ENCODE measurements at places on chromosomes 12 and 14.

DNA sequence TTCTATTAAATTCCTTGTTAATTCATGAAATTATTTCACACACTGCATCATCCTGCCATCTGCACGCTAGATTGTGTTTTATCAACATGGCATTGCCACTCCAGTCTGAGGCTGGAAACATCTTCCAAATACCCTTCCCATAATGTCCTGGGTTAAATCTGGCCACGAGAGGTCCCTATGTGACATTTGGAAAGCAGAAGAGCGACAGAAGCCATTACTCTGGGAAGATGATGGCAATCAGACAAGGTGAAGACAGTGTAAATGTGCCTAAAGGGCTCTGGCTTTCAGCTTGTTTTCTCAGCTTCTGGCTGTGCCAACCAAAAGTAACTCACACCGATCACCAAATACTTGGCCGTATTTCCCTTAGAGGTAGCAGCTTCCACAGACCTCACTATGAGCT lies 144.8 kb downstream of the CAPZA3 start:
- DNase-seq: no peak

DNA sequence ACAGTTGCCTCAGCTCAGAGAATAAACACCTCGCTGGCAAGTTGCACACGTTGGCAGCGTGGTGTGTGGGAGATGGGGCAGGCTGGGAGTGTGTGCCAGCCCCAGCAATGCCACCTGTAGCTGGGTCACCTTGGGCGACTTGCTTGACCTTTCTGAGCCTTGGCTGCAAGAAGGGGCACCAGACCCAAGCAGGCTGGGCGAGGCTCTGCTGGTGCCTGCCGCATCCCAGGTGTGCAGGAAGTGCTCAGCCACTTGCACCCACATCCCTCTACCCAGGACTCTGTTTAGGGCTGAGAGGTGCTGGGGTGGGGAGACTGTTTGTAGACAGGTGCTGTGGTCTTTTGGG lies 629 bp downstream of the FAM181A start:
- no peak for DNase-seq

- no peak for DNase-seq
Measured at GRCh38 chr12:53929527-53929926, 9.1 kb upstream of the HOXC13 start.

- DNase-seq: no peak
Measured at GRCh38 chr12:78293059-78293686, 462.5 kb downstream of the NAV3 start.

DNA sequence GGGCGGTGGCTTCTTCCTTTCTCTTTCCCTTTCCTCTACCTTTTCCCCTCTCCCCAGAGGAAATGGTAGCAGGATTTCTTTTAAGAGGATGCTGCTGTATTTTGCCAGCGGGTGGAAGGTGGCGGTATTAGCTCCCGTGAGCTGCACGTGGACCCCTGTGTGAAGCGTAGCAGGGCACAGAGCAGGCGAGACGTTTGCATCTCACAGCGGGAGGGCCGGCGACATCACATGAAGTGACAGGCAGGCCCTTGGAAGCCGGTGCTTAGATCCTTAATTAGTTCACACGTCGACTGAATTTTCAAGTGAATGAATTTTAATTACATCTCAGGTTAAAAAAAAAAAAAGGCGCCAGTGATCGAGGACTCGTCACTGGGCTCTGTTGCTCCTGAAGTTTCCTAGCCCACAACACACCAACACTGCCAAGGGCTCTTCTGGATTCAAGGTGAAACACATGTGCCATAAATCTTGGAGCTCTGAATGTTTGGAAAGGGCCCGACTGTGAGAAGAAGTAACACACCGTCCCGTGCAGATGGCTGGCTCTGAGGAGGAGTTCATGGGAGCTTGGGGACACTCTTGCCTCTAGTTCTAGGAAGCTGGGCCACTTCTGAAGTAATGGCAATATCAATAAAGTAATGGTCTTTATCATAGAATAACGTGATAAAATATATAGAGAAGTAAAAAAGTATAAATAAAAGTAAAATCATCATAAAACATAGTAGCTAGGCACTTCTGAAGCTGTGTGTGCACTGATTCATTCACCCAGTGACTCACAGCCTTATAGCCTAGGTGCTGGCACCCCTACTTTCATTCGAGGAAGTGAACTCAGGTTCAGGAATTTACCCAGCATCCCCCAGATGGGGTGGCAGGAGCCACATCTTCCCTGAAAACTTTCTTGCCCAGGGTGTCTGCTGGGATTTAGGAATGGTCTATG lies 75.3 kb downstream of the AACS start:
- no peak for DNase-seq

GRCh38 chr14:104953097-104953496 lies 25.1 kb downstream of the AHNAK2 start:
- DNase-seq: no peak

DNA sequence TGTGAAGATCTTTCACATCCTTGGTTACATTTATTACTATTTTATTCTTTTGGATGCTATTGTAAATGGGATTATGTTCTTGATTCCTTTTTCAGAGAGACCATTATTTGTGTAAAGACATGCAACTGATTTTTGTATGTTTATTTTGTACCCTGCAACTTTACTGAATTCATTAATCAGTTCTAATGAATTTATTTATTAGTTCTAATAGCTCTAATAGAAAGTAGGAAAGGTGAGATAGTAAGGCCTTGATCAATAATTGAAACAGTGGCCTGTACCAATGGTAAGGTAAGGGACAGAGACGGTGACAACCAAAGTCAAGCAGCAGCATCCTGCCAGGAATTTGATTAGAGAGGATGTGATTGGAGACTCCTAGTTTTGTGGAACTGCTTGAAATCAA lies 224.1 kb downstream of the PHLDA1 start:
- no peak for DNase-seq

DNA sequence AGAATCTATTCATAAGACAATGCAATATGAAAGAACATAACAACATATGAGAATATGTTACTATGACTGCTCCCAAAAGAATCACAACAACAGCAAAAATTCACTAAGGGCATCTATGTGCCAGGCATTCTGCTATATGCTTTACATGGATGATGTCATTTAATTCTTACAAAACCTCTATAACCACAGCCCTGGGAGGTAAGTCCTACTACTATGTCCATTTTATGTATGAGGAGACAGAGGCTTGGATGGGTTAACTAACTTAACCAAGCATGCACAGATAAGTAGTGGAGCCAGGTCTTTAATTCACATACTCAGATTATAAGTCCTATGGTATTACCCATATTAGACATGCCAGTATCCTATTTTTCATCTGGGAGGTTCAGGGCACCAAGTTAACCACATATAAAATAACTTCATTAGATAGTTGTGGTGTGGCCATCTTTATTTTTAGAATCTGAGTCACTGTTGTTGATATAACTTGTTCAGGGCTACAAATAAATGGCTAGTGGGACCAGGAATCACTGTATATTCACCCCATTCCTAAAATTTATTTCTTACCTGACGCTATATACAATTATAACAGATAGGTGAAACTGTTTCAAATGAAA lies 33.2 kb upstream of the RAD51AP1 start:
- no peak for DNase-seq

All from SK-MEL-5 (cell line).